Heart right ventricle (tissue), 16 donors: ENCODE measurements at places on chromosomes 1 and 21. TPM values are rescaled to one million over a fixed set of nuclear protein-coding genes. Genes with fewer than 3 reads are reported as not detected.

DNA sequence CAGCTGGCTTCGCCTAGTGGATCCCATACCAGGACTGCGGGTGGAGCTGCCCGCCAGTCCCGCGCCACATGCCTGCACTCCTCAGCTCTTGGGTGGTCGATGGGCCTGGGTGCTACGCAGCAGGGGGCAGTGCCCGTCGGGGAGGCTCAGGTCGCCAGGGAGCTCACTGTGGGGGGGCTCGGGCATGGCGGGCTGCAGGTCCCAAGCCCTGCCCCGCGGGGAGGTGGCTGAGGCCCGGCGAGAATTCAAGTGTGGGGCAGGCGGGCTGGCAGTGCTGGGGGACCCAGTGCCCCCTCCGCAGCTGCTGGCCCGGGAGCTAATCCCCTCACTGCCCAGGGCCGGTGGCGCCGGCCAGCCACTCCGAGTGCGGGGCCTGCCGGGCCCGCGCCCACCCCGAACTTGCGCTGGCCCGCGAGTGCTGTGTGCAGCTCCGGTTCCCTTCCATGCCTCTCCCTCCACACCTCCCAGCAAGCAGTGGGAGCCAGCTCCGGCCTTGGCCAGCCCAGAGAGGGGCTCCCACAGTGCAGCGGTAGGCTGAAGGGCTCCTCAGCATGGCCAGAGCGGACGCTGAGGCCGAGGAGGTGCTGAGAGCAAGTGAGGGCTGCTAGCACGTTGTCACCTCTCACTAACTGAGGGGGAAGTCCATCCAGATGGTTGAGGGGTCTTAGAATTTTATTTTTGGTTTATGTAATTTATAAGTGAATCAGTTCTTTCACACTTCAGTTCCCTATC lies 85.2 kb upstream of the HMCN1 start:
- no peak for DNase-seq

- DNase-seq = no peak
These were observed 6.0 kb downstream of the ZCCHC17 start for GRCh38 chr1:31302709-31303441.

The ABCG1 gene
- 11.6 TPM for polyA plus RNA-seq

The SIKE1 gene
- polyA plus RNA-seq = 32.6 TPM

- no peak for DNase-seq
These were observed 43.8 kb downstream of the RBM11 start for GRCh38 chr21:14259747-14260146.

DNA sequence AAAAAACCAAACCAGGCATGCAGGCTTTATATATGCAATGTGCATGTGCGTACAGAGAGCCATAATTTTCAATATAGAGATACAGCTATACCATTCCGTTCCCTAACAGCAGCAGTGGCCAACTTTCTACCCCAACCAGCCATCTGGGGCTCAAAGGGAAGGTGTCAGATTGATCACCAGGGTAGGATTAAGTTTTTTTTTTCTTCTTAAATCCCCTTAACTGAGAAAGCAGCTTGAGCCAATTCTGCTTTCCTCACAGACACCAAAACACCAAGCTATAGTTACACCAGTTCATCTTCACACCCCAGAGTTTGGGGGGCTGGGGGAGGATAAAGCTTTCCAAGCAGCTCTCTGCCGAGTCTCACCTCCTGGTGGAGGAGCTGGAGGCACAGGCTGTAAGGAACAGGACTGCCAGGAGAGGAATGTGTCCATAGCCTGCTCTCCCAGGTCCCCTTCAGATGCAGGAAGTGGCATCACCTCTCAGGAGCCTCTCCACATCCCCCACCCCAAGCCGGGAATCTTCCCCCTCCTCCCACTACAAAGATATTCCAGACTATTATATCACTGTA lies 87.9 kb downstream of the SSBP3 start:
- no peak for DNase-seq

GRCh38 chr1:29256979-29257804 lies 20.9 kb downstream of the PTPRU start:
- no peak for DNase-seq

The TRIM58 gene
- not detected for polyA plus RNA-seq

DNA sequence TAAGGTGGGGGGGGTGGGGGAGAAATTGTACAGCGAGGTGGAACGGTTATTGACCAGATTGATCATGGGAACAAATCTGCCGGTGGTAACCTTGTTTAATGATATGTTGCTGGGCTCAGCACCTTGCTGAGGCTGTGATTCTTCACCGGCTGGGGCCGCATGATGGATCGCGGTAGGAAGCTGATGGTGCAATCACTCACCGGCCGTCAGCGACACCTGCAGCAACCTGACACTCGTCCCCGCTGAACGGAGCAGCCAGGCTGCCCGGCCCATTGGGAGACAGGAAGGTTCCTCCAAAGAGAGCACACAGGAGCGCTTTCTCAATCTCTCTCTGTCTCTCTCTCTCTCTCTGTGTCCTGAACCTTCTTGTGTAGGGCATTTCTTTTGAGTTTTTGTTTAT lies 128.5 kb upstream of the RRP15 start:
- no peak for DNase-seq

DNA sequence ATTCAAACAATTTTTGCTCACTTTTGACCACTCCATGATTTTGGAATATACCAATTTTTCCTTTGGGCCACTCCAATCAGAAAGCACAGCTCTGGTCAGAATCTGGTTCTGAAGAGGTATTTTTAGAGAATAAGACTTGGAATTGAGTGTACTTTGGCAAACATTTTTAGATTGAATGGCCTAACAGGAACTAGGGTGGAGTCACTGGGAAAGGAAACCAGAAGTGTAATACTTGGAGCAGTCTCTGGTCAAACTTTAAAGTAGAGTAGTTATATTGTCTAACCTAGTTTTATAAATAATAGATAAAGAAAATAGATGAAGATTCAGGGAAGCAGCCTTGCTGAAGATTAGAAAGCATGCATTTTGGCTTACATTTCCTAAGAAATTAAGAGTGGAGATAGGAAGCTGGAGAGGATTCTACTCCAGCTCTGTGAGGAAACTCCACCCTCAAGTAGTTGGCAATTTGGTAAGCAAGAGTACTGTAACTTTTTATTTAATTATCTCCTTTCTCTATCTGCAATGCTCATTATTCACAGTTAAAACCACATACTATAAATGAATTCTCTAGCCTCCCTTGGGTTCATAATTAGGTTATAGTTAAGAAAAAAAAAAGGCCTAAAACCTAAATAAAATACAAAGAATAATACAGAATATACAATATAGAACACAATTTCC lies 15.8 kb downstream of the STIL start:
- DNase-seq = peak; percentile 10

DNA sequence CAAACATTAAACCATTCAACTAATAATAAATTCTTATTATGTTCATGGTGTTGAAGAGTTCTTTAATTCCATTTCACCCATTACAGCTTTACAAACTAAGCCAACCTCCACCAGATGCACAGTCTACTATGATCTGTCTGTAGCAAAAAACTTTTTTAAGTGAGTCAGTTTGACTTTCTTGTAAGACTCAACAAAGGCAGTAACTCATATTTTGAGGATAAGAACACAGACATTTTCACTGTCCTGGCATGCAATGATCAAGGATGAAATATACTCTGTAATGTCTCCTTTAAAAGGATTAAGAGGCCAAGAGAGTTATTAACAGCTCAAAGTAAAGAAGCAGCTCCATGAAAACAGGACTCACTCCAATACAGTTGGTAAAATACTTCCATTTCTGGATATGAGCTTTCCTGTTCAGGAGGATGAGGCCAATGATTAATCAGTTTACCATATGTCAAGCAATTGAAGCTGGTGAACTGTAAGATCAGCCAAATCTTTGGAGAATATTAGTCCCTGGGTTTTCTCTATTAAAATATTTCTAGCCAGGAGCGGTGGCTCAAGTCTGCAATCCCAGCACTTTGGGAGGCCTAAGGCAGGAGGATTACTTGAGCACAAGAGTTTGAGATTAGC lies 20.6 kb downstream of the XKR8 start:
- DNase-seq = no peak

DNA sequence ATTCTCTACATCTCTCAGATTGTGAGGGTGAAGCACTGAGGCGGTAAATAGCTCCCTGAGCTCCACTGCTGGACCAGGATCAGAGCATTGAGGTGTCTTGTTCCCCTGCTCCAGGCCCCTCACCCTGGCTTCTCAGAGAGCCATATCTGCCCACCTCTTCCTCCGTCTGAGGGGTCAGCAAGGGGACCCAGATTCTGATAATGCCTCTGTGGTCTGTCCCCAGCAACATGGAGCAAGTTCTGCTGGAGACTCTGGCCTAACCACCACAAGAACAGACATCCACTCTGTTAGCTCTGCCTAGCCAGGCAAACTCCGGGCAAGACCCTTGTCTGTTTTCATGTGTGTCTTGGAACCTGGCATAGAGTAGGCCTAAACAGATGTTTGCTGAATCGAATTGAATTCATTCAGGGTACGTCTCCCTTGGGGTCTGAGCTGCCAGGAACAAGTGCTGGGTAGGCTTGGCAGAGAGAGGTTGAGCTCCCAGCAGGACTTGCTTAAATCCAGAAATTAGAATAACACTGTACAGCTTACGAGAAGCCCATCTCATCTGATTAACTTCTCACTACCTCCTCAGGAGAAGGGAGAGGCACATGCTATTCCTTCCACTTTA lies 2.3 kb downstream of the TRAF5 start:
- DNase-seq = no peak

The FAM72B gene
- 0.29 TPM for polyA plus RNA-seq

GRCh38 chr1:218763538-218763937 lies 410.1 kb upstream of the LYPLAL1 start:
- DNase-seq = no peak

The NHLH1 gene
- polyA plus RNA-seq = 0.06 TPM

DNA sequence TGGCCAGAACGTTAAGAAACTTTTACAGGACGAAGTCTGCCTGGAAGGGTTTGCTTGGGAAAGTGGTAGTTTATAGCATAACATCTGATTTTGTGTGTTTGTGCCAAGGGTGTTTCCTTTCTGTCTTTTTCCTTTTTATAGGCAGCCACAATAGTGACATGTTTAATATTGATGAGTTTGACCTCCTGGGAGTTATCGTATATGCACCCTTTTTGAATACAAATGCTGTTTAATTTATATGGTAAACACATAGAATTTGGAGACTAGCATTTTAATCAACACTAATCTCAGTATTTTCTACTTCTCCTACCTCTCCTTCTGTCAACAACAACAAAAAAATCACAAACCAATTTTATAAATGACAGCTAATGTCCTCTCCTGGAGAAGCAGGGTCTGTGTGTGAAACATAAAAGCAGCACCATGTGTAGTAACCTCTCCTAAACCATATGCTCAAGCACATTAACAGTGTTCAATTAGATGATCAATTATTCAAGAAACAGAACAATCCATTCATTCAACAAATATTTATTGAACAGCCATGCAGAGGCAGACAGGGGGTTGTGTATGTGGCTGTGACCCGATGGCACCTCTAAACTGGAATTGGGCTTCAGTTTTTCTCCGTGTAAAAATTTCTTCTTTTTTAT lies 604 bp upstream of the FMN2 start:
- DNase-seq = no peak

The CD1E gene
- polyA plus RNA-seq = 0.35 TPM

DNA sequence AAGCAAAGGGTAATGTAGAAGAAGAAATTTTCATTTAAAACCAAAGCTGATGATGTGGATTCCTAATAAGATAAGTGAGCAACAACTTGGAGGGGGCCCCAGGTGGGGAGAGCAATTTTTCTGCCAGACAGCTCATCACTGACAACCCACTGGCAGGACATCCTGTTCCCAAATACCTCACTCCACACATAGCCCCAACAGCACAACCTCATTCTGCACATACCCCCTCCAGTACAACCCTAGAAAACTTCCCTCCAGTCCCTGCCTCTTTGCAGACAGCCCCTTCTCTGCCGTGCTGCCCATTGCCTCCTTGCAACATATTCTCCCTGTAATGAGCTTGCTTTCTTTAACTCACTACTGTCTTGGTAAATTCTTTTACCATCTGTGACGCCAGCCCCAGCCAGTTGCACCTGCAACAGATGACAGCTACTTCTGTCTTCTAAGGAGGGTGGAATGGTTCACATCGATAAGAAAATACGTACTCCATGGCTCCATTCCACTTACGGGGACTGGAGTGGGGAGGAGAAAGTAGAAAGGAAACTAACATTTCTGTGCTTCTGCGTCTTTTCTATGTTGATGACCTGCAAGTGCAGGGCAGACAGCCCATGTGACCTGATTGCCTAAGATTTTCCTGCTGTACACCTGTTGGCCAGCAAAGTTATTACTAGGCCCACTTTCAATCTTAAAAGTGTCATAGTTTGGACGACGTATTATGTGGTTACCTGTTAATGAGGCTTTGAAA lies 14.7 kb downstream of the RHEX start:
- DNase-seq = no peak

GRCh38 chr1:26945138-26945537 lies 15.1 kb downstream of the KDF1 start:
- DNase-seq = no peak

DNA sequence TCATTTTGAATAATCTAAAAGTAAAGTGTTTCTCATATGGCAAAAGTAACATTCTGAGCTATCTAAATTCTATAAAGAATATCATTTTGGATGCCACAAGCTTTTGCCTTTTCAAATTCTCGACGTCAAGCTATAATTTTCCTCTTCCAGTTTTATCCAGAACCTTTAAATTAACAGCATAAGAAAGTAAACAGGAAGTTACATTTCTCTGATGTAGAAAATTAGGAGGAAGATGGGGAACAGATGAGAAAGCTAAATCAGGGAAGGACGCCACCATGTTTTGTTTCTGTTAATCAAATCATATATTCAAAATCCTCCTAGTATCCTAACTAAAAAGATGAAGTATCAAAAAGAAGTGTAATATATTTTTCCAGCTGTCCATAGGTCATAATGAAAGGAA lies 8.8 kb upstream of the CAMSAP2 start:
- no peak for DNase-seq

DNA sequence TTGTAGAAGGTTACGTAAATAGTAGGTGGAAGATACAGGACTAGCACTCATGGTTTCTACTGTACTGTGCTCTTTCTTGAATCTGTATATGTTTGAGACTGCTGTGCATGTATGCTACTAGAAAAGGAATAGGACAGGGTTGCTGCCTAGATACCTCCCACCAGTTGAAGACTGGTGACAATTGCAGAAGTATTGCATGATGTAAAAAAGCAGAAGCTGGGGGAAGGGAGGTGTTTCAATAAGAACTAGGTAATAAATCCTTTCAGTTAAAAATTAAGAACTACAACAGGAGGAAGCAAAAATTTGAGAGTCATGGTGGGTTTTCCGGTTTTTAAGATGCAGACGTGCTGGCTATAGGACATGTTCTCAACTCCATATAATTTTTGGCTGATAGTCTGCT lies 88.1 kb downstream of the CCDC30 start:
- DNase-seq = no peak

GRCh38 chr1:234368320-234369032 lies 4.8 kb upstream of the COA6 start:
- DNase-seq = no peak

DNA sequence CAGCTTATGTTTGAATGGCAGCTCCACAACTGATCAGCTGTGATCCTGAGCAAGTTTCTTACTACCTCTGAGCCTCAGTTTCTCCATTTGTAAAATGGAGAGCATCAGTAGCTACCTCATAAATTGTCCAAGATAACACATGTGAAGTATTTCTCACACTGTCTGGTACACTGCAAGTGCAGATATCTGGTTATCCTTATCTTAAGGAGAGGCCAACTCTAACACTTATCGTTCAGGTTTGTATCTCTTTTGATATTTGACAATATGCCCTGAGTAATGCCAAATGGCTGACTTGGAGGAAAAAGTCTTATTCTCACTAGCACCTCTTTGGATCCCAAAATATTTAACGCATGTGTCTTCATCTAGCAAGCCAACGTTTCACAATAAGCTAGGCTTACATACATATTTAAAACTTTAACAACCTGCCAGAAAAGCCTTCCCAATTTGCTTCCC lies 2.7 kb downstream of the CSRP1 start:
- no peak for DNase-seq

The XCL2 gene
- not detected for polyA plus RNA-seq
